Activated CD4-positive, alpha-beta T cell treated with anti-CD3 and anti-CD28 coated beads for 4 hours (primary cell): ENCODE measurements at places on chromosomes 13 and 19.

DNA sequence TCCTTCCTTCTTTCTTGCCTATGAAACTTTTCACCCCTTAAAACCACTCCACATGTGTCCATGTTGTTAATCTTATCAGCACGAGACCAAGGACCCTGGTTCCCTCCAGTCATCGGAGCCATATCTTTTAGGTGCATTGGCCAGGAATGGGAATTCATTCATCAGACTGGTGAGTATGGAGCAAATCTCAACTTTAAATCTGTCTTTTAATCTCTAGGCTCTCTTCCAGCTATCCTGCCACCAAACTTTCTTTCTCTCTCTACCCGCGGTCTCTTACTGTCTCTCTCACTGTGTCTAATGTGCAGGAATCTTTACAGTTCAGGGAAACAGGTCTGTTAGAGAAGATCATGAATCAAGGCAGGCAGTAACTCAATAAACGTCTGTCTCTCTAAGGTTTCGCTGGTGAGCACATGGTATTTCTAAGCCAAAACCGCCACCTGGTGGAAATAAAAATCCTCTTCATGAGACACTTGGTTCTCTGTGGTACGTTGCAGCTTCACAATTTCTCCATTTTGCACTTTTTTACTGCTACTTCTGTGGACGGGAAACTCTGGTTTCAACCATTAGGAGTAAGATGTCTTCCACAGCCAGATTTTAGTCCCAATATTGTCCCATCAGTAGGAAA, 16.1 kb downstream of the LGALS16 start:
- DNase-seq: peak; percentile 54

DNA sequence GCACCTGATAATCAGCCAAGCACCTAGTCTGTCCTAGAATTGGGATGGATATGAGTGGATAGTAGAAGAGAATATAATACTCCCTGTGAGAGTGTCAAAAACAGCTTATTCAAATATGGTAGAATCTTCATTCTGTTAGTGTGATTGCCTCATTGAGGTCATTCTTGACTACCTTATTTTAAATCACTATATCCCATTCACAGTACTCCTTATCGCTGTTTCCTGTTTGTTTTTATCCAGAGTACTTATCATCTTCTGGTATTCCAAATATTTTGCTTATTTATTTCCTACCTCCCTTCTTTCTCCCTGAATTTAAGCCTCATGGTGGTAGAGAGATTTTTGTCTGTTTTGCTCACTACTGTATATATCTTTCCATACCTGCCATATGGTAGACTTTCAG, 9.9 kb downstream of the NDFIP2 start:
- no peak for DNase-seq

DNA sequence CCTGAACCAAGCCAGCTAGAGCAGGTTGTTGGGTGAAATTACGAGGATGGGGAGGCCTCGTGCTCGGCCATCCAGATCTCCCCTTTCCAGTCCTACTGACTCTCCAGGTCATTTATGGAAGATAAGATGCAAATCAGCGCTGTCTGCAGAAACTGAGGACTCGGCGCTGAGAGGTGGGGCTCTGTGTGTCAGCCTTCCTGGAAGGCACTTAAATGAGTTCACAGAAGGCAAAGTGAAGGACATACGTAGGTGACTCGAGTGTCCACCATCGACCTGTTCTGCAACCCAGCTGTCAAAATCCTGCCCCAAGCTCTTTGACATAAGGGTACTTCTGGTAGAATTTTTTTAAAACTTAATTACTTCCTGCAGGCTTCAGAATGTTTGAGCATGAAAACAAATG, 86.4 kb downstream of the RAB20 start:
- DNase-seq: no peak

DNA sequence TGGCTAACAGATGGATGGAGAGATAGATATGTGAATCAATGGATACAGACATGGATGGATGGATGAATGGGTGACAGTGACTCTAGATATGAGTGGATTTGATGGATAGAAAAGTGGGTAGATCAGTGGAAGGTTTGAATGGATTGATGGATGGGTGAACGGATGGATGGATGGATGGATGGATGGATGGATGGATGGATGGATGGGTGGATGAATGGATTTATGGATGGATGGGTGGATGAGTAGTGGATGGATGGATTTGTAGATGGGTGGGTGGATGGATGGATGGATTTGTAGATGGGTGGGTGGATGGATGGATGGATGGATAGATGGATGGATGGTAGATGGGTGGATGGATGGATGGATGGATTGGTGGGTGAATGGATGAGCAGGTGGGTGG, 6.8 kb downstream of the CELF5 start:
- no peak for DNase-seq

DNA sequence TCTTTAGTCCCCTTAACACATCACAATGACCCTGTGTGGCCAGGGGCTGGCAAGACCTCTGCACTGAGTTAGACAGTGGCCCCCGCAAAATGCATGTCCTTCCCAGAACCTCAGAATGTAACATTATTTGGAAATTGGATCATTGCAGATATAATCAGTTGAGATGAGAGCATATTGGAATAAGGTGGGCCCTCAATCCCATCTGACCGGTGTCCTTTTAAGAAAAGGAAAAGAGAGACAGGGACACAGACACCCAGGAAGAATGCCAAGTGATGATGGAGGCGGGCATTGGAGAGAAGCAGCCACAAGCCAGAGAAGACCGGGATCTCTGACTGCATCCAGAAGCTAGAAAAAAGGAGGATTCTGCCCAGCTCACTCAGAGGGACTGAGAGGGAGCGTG, 1.8 kb downstream of the FAM187B start:
- DNase-seq: no peak

DNA sequence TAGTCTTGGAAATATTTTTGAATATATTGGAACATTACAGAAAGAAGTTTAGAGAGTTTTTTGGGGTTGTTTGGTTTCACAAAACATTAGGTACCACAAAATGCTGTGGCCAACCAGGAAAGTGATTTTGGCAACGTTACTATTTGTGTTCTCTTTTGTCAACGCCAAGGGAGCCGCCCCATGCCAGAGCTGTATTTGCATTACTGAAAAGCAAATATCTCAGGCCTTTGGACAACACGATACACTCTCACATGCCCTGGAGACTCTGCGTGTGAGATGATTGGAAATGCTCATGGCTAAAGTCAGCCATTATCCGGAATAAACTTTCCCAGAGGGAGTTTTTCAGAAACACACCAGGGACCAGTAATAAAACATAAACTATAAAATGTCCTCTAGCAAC, 324.6 kb downstream of the SHISA2 start:
- DNase-seq: no peak

GRCh38 chr13:110274687-110275086, 32.3 kb downstream of the COL4A1 start:
- no peak for DNase-seq

GRCh38 chr19:54207983-54208783, 7.5 kb downstream of the RPS9 start:
- no peak for DNase-seq

GRCh38 chr13:113410472-113411201, 42.7 kb downstream of the ADPRHL1 start:
- DNase-seq: no peak

DNA sequence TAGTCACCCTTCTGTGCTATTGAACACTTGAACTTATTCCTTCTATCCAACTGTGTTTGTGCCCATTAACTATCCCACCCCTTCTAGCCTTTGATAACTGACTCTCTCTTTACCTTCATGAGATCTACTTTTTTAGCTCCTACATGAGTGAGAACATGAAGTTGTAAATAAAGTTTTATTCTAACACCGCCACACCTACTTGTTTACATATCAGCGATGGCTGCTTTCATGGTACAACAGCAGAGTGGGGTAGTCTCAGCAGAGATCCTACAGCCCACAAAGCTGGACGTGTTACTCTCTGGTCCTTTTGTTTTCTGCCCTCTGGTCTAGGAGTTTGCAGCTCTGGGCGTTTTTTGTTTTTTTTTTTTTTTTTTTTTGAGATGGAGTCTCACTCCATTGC, 23.7 kb downstream of the VSTM1 start:
- DNase-seq: no peak

DNA sequence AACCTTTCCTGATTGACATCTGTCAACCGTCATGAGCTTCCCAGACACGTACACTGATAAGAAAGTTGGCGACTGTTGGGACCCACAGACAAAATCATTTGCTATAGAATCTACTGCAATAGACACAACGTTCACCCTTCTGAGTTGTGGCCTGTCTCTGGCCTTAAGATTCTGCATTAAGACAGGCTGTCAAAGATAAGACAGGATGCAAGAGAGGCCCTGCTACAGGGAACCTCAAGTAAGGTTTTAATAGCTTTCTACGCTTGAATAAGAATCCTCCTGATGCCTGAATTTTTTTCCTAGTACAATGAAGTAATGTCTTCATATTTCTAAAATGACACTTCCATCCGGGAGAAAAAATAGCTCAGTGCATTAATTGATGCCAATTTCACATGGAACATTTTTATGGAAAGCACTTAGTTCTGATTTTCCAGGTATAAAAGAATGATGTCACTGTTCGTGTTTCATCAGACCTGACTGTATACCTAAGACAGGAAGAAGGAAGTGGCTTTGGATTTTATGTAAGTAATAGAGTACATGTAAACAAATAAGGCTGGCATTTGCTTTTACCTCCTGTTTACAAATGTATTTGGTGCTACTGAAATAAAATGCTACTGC, 275.2 kb upstream of the GPC6 start:
- no peak for DNase-seq

DNA sequence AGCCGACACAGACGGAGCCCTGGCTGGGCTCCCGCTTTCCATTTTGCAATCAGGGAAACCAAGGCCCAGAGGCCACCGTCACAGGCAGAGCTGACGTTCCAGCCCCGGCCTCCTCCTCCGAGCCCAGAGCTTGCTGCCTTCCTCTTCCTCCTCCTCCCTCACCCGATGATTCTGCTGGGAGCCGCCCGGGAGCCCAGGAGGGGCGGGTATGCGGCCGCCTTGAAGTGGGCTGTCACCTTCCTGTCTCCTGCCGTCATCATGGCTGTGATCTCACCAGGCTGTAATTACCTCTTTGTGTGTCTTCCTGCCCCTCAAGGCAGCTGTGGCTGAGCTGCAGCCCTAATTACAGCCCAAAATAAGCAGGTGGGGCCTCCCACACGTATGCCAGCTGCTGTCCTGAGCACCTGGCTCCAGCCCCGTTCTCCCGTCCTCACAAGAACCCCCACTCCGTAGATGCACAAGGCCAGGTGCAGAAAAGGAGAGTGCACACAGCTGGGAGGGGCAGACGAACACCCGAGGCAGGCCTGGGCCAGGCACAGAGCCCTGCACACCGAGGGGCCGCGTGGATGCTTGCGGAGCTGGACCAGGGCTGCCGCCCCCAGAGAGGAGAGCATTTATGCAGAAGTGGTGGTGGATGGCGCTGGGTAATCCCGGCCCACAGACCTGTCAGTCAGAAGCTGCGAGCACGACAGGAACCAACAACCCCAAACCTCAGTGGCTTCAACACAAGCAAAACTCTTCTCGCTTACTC, 4.0 kb downstream of the TPGS1 start:
- peak; percentile 81 for DNase-seq

- DNase-seq: no peak
These were observed 5.2 kb upstream of the BCAT2 start for GRCh38 chr19:48815870-48816501.

- DNase-seq: no peak
These were observed 2.1 kb downstream of the EDNRB start for GRCh38 chr13:77916488-77916887.

DNA sequence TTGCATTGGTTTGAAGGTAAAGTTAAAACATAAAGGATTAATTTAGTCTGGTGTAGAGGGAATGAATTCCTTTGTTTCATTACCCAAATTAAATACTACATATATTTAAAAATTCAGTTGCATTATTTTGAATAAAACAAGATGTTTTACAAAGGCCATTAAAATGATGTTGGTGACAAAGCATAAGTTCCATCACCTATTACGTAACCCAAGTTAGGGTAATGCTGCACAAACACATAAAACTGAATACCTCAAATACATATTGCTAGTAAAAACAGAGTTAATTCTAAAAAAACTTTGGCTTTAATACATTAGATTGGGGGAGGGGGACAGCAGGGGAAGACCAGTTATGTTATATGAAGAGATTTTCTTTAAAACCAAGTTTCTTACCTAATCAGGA, 80.3 kb downstream of the SERP2 start:
- DNase-seq: no peak

- no peak for DNase-seq
These were observed 297.8 kb downstream of the SHISA2 start for GRCh38 chr13:25753976-25754375.

DNA sequence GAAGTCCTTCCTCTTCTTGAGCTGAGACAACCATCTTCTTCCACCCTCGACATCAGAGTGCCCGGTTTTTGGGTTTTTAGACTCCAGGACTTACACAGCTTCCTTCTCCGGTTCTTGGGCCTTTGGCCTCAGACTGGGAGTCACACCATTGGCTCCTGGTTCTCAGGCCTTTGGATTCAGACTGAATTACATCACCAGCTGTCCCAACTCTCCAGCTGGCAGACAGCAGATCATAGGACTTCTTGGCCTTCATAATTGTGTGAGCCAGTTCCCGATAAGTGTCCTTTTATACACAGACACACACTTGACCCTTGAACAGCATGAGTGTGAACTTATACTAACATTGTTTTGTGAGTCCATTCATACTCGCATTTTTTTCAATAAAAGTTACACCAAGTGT, 166.0 kb upstream of the UBL3 start:
- DNase-seq: no peak

GRCh38 chr13:106078191-106078590, 457.3 kb downstream of the EFNB2 start:
- no peak for DNase-seq

- no peak for DNase-seq
These were observed 7.2 kb downstream of the SLITRK5 start for GRCh38 chr13:87678372-87678752.

DNA sequence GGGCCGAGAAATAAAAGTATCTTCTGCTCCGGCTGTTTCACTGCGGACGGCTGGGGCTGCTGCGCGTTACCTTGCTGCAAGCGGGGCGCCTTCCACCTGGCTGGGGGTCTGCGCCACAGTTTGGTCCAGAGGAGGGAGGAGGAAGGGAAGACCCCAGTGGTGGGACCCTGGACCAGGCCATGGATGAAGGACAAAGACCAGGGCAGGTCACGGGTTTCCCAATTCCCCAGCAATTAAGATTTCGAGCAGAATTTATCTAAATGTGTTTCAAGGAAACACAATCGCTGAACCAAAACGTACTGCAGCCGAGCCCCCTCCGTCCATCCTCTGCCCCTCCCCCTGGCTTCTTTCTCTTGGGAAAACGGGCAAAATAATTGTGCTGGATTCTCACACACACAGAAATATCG, 2.9 kb downstream of the SOX1 start:
- no peak for DNase-seq

- no peak for DNase-seq
These were observed 12.2 kb downstream of the MED26 start for GRCh38 chr19:16615808-16616207.

GRCh38 chr13:23928985-23929384, 31.7 kb upstream of the C1QTNF9B start:
- DNase-seq: no peak

DNA sequence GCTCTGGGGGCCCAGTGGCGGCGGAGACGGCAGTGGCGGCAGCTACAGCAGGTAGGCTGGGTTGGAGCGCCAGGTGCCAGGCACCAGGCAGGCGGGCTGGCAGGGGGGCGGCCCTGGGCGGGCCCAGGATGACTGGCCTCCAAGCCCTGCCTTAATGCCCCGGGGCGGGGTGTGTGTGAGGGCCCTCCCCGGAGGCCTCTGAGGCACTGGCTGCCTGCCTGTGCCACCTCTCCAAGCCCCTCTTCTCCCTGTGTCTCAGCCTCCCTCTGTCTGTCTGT, at the start of gene KLK11:
Gene KLK11 (minus strand): TSS at position 63 of the 278 bp plus-strand sequence. CDS start 985 bp downstream, outside the sequence.
- DNase-seq: no peak

- no peak for DNase-seq
These were observed 23.1 kb downstream of the KLF2 start for GRCh38 chr19:16347706-16348105.
